Activated CD8-positive, alpha-beta memory T cell treated with anti-CD3 and anti-CD28 coated beads for 1 hour (primary cell): ENCODE measurements at places on chromosomes 4 and X.

GRCh38 chr4:85869181-85869580, 394.2 kb downstream of the ARHGAP24 start:
- DNase-seq, result no peak

DNA sequence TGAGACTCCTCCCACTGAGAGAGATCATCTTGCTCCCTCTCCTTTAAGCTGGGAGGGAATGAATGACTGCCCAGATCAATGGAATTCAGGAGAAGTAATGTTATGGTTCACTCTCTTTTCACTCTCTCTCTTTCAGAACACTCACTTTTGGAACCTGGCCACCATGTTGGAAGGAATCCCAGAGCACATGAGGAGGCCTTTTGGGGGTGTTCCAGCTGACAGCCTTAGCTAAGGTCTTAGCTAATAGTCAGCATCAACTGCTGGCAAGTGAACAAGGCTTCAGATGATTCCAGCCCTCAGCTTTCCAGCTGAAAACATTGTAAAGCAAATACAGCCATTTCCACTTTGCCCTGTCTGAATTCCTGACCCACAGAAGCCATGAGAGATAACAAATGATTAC, 124.0 kb upstream of the CLNK start:
- no peak for DNase-seq

DNA sequence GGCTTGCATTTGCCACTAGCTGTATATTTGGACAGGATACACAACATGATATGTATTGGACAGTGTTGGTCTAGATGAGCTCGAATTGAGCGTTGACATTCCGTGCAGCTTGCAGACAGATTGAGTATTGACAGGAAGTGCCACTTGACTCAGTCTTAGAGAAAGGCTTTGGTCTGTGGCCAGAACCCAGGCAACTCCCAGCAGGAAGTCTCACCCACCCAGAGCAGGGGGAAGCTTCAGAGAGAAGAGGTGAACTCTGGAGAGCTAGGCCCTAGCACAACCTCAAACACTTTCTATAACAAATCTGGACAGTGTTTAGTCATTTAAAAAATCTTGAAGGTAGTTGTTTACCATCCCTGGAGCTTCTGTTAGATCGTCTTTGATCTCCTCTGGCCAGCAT, 280.5 kb downstream of the FBXW7 start:
- peak; percentile 18 for DNase-seq

DNA sequence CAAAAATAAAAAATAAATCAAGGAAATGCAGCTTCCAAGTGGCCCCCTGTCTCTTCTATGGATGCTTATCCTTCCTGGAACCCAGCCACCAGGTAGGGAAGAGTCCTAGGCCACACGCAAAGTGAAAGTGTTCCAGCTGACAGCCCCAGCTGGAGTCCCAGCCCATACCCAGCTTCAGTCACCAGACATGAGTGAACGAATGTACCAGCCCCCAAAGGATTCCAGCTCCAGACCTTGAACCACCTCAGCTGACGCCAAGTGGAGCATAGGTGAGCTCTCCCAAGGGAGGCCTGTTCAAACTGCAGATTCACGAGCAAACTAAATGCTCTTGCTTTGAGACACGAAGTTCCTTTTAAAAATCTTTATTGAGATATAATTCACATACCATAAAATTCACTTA, 62.0 kb downstream of the BCOR start:
- DNase-seq, result no peak

GRCh38 chr4:128558896-128559679, 250.4 kb upstream of the JADE1 start:
- DNase-seq, result no peak

DNA sequence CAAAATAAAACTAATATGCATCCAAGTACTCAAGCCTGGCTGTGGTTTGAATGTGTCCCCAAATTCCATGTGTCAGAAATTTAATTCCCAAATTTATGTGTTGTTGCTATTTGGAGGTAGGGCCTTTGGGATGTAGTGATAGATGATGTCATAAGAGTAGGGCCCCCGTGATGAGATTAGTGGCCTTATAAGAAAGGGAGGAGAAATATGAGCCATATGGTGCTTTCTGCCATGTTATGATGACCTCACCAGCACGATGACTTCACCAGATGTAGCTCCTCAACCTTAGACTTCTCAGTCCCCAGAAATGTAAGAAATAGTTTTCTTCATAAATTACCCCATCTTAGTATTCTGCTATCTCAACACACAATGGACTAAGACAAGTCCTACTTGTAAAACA, 2264.0 kb downstream of the ARAP2 start:
- DNase-seq, result no peak

DNA sequence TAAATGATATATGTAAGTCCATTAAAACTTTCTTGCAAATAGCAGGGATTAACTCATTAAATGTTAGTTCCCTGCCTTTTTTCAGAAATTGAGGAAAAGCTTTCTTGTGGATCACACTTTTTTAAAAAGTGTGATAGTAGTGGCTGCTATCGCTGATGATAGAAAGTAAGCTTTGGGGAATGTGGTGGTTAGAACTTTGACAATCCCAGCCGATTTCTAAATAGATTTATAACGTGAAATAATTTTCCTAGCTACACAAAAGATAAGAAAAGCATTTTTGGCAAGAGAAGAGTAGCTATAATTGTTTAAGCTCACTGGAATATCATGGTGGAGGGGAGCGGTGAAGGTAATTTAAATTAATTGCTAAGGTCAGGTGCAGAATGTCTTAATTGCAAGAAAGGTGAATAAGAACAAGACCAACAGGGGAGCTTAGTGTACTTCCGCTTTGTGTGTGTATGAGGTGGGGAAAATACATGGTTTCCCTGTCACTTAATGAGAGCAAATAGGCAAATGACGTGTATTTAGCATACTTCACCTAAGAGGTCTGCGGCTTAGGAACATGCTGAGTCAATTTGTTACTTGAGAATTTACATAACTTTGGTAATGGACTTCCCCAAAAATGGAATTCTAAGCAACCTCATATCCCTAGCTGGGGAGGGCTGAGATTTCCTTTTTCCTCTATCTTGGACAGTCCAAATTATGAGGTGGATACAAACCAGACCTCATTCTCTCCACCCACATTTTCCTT, 11.7 kb upstream of the IL21 start:
- DNase-seq, result no peak

DNA sequence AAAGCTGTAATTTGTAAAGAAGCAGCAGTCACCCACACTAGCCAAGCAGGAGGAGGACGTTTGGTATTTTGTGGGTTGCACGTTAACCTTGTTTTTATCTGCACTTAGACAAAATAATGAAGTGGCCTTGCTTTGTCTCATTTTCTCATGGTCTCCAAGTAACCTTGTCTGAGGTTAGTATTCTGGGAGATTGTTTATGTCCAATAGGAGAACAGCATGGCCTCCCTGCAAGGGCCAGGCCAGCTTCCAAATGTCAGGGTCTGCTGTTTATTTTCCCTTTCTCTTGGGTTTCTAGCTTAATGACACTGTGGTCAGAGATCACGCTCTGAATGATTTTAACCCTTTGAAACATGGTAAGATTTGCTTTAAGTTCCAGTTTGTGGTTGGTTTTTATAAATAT, 29.9 kb downstream of the PNMA6E start:
- DNase-seq, result no peak

- DNase-seq, result no peak
These were observed 70.4 kb upstream of the FHL1 start for GRCh38 chrX:136076942-136077341.

- no peak for DNase-seq
These were observed 164.4 kb downstream of the GRIA3 start for GRCh38 chrX:123348468-123348867.

- DNase-seq, result no peak
These were observed 87.5 kb downstream of the PALLD start for GRCh38 chr4:168584321-168584771.

DNA sequence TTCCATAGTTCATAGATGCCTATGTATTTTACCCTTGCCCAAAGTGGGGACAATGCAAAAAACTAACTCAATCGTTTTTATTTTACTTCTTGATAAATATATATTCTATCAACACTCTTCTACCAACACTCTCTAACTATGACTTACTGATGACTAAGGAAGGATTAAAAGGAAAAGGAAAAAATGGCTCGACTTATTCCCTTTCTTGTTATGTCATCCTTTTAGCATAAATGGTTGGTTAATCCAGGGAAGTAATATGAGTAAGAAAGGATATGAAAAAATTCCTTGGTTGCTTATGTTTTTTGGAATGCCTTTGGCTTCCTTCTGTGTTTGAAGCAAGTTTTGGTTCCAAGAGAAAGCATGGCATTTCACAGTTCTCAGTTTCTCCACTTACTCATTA, 1087.1 kb downstream of the C4orf33 start:
- DNase-seq, result no peak

DNA sequence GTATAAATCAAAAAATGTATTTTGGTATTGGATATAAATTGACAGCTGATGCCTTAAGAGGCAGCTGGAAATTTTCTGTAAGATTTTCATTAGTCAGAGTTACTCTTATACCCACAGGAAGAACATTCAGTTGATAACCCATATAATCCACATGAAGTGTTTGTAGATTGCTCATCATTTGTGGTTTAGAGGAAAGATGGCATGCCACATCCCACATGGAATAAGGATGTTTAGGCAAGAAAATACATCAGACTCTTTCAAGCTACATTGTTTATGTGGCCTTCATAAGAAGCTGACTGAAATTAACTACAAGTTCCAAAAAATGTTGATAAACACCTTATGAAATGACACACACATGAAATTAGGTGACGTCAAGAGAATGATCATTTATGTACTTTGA, 56.6 kb downstream of the AREG start:
- DNase-seq, result no peak

GRCh38 chr4:141036786-141037185, 96.5 kb downstream of the RNF150 start:
- no peak for DNase-seq

DNA sequence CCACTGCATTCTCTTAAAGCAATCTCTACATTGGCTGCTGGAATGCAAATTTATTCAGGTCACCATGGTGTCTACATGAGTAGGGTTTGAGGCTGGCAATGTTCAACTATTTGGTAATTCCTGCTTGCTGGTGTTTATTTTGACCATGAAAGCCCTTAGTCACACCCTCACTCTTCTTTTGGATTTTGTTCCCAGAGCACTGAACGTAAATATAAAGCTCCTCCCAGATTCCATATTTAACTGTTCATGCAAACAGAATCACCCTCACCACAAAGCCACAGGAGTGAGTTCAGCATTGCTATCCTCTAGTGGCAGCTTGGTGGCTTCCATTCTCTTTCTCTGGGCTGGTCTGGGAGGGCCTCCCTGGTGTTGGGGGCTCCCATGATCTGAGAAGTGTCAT, 82.8 kb downstream of the LNX1 start:
- DNase-seq, result no peak

- no peak for DNase-seq
These were observed 40.8 kb upstream of the FAM47B start for GRCh38 chrX:34901761-34902160.

DNA sequence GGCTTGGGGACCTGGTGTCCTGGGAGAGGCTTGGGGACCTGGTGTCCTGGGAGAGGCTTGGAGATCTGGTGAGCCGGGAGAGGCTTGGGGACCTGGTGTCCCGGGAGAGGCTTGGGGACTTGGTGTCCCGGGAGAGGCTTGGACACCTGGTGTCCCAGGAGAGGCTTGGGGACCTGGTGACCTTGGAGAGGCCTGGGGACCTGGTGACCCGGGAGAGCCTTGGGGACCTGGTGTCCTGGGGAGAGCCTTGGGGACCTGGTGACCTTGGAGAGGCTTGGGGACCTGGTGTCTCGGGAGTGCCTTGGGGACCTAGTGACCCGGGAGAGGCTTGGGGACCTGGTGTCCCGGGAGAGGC, 12.6 kb downstream of the SHOX start:
- no peak for DNase-seq

DNA sequence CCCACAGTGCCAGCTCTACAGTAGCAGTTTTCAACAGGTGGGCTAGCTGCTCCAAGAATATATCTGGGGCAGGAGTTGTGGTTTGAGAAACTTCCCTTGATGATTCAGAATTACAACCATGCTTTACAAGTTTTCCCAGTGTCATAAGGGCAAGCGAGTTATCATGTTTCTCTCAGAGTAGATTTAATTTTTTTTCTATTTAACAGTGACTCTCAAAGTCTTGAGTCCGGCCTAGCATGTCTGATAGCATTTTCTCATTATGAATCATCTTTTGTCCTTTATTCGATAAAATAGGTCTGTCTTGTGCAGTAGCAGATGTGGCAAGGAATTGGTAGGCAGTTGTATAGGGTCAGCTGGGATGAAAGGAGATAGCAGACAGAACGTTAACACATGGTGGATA, 62.2 kb upstream of the SPANXD start:
- DNase-seq, result no peak

DNA sequence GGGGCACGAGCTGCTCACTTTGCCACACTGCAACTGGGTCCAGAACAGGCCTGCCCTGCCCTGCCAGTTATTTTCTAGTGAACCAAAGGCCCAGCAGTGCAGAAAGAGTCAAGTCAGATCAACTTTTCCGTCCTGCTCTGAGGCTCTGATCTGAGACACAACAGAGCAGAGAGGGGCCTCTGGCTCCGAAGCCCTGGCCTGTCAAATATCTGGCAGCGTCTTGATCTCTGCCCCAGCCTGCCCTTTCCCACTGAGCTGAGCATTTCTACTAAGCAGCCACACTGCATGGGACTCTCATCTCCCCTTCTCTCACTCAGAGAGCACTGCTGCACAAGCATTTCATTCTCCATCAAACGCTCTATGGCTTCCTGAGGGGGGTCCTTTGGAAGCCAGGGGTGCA, 11.8 kb downstream of the IGFBP7 start:
- DNase-seq, result no peak

DNA sequence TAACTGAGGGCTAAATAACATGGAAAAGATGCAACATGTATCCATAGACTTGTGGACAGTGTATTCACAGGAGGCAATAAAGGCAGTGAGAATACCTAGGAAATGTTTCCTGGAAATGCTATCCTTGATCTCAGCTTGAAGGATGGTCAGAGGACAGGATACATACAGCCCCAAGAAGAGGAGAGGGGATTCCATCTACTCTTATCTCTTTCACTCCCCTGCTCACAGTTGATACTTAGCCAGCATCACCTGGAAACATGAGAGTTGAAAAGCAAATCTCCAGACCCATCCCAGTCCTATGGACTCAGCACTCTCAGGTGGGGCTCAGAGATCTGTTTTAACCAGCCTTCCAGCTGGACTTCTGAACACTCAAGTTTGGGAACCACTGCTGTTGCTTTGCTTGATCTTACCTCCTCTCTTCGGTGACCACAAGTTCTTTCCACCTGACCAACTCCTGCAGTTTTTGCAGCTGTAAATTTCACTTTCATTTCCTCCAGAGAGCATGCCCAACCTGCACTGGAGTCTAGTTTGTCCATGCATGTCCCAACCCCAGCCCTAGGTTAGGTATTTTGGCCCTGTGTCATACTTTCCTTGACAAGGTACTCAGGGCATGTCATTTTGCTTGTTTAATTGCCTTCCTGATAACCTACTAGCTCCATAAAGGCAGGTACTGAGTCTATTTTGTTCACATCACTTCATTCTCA, 10.4 kb downstream of the RELL1 start:
- no peak for DNase-seq
